ENCODE measurements at places on chromosomes 7 and 10.

GRCh38 chr7:128726737-128727072 lies 12.5 kb upstream of the CALU start:
- DNase-seq: no peak

GRCh38 chr10:46257099-46257498 lies 29.7 kb upstream of the ANTXRL start:
- DNase-seq: no peak

DNA sequence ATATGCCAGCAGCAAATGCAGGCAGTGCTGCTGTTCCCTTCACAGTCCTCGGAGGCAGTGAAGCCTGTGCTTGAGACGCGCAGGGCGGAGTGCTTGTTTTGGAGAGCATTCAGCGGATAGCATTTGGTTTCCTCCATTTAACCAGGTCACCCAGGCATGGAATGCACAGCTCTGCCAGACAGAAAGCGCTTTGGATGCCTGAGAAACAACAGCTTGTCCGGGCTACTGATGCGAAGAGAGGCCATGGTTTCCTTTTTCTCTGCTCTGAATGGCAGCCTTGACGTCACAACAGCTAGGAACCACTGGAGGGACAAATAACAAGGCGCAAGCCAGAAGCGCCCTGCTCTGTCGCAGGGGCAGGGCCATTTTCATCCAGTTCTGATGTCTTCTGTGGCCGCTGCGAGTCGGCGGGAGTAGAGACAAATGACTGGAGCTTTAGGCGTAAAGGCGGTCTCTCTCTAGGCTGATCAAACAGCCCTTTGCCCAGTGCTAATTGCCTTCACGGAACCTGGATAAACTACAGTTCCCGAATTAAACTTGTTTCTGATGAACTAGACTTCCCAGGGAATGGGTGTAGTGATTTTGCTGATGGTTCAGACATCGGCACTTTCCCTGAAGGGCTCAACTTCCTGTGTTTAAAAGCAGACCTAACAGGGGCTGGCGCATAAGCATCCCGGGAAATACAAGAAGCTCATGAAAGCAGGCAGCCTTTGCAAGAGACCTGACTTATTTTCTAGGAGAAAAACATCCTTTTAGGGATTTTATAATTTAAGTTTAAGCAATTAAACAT lies 187.6 kb upstream of the KLF14 start:
- DNase-seq: no peak

GRCh38 chr7:106721816-106722785 lies 61.1 kb upstream of the CCDC71L start:
- DNase-seq: peak; percentile 20

- no peak for DNase-seq
Observed at GRCh38 chr10:97928897-97929296, 79.3 kb downstream of the GOLGA7B start.

- DNase-seq: no peak
Observed at GRCh38 chr10:107914450-107915214, 750.1 kb upstream of the SORCS1 start.

- no peak for DNase-seq
Observed at GRCh38 chr10:29378106-29378505, 89.2 kb downstream of the LYZL1 start.

GRCh38 chr10:53997953-53998352 lies 803.1 kb downstream of the PCDH15 start:
- no peak for DNase-seq

DNA sequence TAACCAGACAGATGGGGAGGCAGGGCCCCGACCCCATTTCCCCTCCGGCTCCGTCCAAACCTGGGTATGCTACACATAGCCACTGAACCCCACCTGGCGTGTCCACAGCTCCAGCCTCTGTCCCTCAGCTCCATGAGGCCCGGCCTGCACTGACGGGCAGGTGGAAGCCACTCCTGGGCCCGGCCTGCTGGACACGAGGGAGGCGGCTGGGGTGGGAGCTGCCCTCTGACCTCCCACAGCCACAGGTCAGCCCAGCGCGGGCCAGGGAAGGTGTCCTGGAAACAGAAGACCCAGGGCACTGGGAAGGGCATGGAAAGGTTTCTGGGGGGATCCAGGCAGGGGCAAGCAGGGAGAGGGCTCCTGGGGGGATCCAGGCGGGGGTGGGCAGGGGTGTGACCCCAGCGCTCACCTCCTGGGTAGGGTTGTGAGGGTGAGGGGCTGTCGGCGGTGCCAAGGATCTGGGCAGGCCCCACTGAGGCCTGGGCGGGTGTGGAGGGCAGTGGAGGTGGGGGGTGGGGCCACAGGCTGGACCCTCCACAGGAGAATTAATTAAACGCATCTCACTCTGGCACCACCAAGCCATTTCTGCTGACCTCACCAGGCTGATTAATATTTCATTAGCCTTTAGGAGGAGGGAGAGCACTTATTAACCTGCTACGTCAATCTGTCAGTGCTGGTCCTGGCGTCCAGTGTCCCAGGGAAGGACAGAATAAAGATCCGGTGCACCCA lies 108.9 kb downstream of the UNCX start:
- no peak for DNase-seq
